ENCODE measurements at places on chromosomes 7 and 10.

DNA sequence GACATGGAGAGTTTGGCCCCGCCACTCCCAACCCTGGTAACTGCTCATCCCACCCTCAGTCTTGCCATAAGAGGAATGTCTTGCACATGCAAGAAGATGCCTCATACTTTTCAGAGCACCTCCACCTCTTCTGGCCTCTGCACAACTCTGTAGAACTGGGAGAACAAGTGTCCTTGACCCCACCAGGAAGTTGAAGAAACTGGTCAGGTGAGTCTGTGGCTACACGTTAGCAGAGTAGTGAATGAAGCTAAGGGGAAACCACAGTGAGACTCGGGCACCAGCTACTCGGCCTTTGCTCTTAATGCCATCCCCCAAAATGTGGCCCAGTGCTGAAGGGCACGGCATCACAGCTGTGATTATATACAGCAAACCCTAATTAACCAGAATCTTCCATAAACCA is 110.1 kb downstream of the ARID5B start:
- DNase-seq = no peak

DNA sequence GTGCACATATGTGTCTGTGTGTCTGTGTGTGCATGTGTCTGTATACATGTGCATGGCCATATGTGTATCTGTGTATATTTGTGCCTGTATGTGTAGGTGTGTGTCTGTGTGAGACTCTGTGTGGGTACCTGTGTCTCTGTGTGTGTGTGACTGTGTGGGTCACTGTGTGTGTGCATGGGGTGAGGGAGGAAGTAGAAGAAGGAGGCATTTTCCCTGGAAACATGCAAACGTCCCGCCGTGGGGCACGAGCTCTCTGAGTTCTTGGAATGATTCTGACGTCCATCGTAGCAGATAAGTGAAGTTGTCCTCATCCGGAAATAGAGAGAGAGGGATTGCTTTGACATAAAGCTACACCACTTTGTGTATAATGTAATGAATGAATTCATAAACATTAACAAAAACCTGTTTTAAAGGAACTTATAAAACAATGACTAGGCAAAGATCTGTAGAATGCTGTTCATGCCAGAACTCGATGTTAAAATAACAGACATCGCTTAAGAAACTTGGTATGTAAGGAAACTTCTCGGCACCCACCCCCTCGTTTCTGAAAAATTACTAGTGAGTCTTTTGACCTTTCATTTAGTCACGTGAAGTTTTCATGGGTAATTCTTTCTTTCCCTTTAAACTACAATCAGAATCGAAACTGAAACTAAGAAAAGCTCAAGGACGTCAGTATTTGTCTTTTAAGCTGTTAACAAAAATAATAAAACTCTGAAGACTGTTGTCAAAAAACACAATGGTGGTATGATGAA is 43.6 kb upstream of the KLF6 start:
- no peak for DNase-seq

DNA sequence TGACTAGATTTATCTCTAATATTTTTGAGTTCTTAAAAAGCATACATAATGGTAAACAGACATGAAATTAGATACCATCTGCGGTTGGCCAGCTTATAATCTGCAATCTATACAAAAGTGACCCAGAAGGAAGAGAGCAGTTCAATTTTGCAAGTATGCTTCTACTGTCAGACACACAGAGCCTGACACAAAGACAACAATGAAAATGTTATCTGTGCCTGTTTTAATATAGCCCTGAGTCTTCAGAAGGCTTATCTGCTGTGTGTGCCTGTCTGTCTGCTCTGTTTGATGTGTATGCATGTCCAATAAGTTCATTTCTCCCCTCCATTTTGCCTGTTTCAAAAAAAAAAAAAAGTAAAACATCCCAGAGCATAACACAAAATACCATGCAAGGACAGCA is 73.3 kb upstream of the FHIP2A start:
- DNase-seq = no peak

GRCh38 chr7:50814166-50814565 is 31.5 kb upstream of the GRB10 start:
- DNase-seq = no peak

GRCh38 chr7:123552641-123553040 is 5.0 kb downstream of the NDUFA5 start:
- DNase-seq = no peak

GRCh38 chr10:126243306-126243705 is 145.0 kb downstream of the ADAM12 start:
- no peak for DNase-seq

GRCh38 chr10:71623098-71623985 is 96.2 kb downstream of the C10orf105 start:
- no peak for DNase-seq

DNA sequence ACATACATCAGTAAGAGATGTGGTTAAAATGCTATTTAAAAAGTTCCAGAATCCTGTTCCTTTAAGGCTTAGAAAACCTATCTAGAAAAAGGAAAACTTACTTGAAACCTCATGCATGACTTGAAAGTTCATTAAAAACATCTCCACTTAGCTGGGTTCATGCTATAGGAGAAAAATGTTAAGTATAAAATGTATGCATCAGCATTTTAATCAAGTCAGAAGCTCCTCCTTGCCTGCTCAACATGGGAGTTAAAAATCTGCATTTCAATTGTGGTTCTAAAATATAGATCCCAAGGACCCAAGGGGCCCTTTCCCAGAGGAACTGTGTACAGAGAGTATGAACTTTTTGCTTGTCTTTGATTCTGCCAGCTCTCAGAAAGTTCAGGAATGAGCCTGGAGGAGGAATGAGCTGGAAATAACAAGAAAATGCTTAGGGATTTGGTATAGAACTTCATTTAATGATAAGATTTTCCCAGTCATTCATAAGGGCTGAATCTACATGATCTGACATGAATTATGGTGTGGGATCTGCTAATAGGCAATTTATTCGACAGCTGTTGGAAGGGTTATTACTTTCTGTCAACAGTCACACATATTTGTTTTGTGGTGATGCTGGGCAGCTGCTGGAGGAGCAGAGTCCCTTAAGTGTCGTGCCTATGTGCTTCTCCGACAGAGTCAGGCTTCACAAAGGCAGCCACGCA is 85.6 kb upstream of the MTPN start:
- no peak for DNase-seq

- no peak for DNase-seq
Observed at GRCh38 chr10:18144396-18144795, 4.2 kb downstream of the CACNB2 start.

GRCh38 chr7:12637819-12638592 is 49.4 kb upstream of the ARL4A start:
- DNase-seq = no peak

- no peak for DNase-seq
Observed at GRCh38 chr7:19079066-19079465, 38.4 kb downstream of the TWIST1 start.

DNA sequence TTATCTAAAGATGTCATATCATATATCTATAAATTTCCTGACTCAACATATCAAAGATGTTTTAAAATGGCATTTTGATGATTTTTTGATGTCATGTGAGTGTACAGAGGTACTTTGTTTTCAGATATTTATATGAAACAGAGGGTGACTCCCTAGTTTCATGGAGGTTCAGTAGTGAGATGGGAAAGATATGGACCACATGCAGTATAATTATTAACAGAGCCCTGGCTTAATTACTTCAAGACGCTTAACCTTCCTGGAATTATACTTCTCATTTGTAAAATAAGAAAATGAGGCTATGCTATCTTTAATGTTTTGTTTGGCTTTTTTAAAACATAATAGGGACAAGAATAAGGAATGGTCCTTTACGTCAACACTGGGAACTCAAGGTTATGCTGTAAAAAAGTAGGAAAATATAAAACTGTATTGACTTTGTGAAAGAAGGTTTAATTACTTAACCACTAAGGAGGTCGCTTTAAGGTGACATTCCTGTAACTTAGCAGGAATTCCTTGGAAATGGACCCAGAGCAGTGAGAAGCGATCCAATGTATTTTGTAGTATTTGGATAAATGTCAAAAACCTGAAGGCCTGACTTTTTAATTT is 821.0 kb upstream of the IGFBP3 start:
- DNase-seq = no peak

DNA sequence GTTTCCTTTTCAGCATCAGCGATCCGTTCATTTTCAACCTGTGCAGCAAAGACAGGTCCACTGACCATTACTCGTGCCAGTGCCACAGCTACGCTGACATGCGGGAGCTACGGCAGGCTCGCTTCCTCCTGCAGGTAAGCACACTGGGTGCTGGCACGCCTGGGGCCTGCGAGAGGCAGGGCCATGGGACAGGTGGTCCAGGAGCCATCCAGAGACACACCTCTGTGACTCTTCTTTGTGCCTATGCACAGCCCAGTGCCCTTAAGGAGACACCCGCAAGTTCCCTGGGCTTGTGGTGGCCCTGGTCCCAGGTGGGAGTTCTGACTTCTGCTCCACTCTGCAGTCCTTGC is 42.2 kb downstream of the LRRC18 start:
- DNase-seq = no peak

DNA sequence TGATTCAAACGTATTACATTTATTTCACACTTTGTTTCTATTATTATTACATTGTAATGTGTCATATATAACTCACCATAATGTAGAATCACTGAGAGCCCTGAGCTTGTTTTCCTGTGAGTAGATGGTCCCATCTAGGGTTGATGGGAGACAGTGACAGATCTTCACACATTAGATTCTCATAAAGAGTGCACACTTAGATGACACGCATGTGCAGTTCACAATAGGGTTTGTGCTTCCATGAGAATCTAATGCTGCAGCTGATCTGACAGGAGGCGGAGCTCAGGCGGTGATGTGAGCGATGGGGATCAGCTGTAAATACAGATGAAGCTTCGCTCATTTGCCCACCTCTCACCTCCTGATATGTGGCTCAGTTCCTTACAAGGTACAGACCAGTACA is 36.1 kb downstream of the BMPER start:
- DNase-seq = no peak

DNA sequence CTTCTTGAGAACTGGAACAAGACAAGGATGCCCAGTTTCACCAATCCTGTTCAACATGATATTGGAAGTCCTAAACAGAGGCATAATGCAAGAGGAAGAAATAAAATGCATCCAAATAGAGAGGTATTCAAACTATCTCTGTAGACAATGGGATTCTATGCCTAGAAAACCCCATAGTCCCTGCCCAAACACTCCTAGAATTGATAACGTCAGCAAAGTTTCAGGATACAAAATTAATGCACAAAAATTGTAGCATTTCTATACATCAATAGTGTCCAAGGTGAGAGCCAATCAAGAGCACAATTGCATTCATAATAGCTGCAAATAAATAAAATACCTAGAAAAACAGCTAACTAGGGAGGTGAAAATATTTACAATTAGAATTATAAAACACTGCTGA is 72.5 kb downstream of the PCDH15 start:
- no peak for DNase-seq

DNA sequence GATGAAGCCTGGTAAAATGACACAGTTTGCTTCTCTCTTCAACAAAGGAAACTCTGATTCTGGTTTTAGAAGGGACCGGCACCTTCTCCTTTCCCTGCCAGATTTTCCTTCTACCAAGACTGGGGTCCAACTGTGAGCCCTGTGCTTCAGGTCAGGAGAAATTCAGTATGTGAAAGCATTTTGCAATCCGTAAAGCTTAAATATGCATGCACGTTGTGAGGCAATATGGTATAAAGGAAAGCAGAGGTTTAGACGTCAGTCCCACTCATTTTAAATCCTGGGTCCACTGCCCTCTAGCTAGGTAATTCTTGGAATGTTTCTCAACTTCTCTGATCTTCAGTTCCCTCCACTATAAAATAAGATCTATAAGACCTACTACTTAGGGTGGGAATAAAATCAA is 359.0 kb upstream of the NPSR1 start:
- DNase-seq = no peak

GRCh38 chr10:85008488-85009184 is 680.2 kb downstream of the CCSER2 start:
- DNase-seq = no peak

GRCh38 chr7:127632276-127632910 is 14.5 kb upstream of the PAX4 start:
- DNase-seq = no peak

DNA sequence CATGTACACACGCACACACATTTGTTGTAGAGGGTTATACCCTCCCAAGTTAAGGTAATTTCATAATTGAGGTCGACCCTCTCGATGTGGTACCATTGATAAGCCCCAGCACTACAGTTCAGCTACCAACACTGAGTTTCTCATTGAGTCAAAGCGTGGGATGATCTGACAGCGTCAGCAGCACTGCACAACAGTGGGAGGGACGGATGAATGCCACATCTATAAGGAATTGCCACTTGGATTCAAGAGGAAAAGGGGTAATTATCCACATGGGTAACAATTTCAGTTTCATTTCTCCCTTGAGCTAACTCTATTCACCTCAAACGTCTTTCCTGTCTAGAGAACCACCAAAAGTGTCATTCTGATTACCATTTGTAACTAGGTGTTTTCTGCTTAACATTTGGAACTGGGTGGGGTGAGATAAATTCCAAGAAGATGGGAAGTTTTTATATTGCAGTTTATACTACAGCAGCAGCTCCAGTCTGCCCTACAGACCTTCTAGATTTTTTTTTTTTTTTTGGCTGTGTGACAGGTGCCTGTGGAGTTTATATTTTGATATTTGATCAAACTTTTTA is 342.9 kb downstream of the AUTS2 start:
- no peak for DNase-seq

DNA sequence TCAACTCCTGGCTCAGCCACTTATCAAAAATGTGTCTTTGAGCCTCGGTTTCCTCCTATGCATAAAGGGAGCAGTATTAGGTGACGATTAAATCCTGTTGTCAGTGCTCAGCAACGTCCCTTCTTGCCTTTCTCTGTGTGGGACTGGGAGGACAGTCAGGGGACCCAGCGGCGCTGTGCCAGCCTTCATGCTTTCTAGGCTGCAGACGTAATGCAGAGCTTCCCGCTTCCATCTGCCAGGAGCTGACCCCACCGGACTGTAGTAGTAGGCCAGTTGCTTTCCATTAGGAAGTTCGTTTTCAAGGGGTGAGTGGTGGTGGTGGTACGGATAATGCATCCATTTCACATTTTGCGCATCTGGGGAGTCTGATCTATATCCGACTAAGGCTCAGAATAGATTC is 321.8 kb downstream of the PLXNA4 start:
- no peak for DNase-seq

GRCh38 chr10:95661818-95662217 is 5.3 kb upstream of the ALDH18A1 start:
- DNase-seq = no peak

GRCh38 chr7:155836216-155837125 is 24.2 kb upstream of the SHH start:
- no peak for DNase-seq

DNA sequence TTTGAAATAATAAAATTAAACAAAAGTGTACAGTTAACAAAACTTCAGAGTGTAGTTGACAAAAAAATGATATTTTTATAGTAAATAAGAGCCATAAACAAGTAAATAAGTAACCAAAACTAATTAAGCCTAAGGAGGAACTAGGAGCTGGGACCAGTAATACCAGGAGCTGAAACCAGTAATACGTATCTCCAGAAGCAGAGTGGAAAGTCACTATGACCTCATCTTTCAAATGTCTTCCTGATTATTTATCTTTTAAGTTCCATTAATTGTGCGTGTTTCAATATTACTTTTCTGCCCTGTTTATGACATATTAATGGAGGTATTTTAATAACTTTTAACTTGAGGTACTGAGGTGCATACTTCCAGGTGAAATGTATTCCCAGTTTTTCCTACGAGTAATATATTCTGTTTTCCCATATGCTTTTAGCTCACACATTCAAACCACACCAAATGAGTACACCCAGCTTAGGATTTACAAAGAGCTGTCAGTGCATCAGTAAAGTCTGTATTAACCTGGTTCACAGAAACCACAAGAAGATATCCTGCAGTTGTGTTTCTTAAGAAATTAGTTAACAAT is 283.7 kb upstream of the HGF start:
- no peak for DNase-seq
